ENCODE measurements at places on chromosomes 6 and 20.

GRCh38 chr6:78883651-78884050 lies 16.3 kb downstream of the IRAK1BP1 start:
- no peak for DNase-seq

- DNase-seq: no peak
Measured at GRCh38 chr6:20692023-20692422, 157.8 kb downstream of the CDKAL1 start.

DNA sequence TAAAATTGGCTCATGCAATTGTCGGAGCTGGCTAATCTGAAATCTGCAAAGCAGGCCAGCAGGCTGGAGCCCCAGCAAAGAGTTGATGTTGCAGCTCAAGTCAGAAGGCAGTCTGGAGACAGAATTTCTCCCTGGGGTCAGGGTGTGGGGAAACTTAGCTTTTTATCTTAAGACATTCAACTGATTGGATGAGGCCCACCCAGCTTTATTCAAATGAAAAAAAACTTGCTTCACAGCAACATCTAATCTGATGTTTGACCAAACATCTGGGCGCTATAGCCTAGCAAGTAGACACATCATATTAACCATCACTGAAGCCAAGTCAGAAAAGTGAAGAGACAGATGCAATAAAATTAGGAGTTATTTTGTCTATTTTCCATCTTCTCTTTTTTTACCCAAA lies 108.8 kb upstream of the CCDC28A start:
- DNase-seq: no peak

- no peak for DNase-seq
Measured at GRCh38 chr20:57868310-57868709, 158.5 kb upstream of the PMEPA1 start.

- DNase-seq: no peak
Measured at GRCh38 chr6:43435682-43436437, 8.5 kb downstream of the ABCC10 start.

GRCh38 chr20:32362901-32363364 lies 4.8 kb downstream of the ASXL1 start:
- no peak for DNase-seq

DNA sequence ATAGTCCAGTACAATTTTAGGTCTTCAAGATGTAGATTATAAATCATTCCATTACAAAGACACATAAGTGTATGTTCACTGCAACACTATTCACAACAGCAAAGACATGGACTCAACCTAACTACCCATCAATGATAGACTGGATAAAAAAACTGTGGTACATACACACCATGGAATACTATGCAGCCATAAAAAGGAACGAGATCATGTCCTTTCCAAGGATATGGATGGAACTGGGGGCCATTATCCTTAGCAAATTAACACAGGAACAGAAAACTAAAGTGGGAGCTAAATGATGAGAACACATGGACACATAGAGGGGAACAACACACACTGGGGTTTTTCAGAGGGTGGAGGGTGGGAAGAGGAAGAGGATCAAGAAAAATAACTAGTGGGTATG lies 6.3 kb downstream of the RTN4IP1 start:
- no peak for DNase-seq

DNA sequence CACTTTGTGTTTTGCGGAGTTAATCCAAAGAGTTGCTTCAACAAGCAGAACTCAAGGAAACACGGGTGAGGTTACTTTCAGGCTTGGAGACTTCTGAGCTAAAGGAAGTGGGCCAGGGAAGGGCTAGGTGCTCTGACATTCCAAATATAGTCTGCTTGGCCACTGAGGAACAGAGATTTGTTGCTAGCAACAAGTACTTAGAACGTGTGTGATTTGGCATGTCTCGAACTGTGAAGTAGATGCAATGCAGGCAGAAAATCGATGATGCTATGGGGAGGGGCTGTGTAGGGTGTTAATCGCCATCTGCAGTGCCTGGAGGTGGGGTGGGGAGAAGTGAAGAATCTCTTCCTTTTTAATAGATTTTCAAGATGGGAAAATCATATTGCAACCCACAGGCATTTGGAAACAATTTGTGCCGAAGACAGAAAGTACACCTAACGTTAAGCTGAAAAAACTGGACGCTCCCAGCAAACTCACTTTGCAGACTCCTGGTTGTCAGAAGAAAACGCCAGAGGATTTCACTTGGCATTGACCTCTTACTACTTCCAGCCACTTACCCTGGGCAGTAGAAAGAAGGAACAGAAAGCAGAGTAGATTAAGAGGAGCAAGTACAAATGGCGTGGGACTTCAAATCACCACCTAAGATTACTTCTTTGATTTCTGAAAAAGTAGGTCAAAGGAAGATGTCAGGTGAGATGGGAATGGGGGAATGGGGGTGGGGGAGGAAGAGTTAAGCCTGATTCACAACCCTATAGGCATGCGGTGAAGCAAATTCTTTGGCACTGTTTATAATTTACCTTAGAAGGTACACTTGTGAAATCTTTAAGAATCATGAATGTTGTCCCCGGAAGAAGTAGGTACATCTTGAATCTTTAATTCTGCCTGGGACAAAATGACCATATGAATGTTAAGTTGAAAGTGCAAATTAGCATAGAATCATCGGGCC lies 314.1 kb downstream of the CD83 start:
- no peak for DNase-seq

DNA sequence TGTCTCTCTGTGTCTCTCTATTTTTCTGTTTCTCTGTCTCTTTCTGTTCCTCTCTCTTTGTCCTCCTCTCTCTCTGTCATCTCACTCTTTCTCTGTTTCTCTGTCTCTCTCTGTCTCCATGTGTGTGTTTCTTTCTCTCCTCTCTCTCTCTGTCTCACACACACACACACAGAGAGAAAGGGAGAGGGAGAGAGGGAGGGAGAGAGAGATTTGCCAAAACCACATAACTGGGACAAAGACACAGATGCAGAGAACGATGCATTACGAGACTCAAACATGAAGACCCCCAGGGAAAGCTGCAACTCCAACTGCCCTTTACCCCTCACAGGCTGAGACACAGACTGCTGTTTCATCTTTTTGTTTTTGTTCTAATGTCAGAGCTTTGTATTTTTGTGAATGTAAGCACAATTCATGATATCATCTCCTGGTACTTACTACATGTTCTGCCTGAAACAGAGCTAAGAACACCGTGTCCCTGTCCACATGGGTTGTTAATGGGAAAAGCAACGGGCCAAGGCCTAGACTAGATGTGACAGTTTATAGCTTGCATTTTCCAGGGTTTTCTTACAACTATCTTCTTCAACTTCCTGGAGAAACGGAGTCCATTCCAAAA lies 177.1 kb upstream of the ARID1B start:
- DNase-seq: no peak

DNA sequence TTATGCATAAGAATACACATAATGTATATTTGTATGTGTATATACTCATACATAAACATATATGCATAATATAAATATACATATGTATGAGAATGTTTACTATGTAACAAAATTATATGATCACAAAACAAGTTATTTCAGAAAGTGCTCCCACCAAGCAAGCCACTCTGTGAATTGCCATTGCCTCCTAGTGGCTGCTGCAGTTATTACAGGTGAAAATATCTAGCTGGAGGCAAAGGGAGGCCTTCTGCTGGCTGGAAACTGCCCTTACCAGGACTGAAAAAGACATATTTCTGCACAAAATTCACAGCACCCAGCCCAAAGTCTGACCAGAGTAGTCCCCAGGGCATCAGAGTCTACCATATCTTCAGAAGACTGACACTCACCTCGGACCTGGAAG lies 14.4 kb upstream of the ADAM33 start:
- no peak for DNase-seq

GRCh38 chr20:49323622-49324238 lies 45.9 kb upstream of the ZNFX1 start:
- DNase-seq: peak; percentile 77

DNA sequence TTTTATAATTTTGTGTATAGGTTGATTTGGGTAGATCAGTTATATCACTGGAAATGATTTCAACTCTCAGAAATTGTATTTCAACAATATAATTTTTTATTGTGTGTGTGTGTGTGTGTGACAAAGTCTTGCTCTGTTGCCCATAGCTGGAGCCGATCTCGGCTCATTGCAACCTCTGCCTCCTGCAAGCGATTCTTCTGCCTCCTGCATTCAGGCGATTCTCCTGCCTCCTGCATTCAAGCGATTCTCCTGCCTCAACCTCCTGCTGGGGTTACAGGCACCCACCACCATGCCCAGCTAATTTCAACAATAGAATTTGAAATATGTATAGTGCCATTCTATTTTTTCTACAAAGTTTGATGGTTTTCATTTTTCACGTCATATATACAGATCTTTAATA lies 24.1 kb downstream of the AFDN start:
- no peak for DNase-seq

DNA sequence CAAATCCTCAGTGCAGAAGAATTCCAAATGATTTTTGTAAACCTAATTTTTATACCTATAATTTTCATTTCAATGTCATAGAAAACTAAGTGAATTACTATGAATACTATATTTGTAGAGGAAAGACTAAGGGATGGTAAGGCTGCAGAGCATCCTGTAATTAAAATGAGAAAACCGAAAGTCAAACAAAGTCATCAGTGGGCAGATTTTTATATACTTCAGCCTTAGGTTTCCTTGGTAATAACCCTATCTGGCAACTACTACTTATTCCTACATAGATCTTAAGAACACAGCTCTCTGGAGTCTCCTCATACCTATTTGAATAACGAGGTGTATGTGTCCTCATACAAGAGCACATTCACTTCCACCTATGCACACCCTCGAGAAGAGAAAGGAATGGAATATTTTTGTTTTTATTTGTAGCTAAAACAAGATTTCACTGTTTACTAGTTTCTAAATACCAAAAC lies 117.9 kb upstream of the SGK1 start:
- no peak for DNase-seq

DNA sequence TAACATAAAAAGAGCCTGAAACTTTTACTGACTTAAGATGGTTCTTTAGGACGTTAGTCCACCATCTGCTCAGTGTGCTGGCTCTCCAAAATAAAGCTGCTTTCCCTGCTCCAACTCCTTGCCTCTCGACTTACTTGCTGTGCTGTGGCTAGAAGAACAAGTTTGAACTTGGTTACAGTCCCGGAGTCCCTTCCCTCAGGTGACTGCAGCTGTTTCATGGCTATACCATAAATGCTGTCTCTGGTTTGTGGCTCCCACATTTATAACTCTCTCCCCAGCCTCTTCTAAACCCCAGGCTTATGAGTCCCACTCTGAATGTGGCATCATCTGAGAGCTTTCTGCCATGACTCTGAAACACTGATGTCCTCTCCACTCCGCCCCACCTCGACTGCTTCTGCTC lies 306.4 kb upstream of the PRND start:
- DNase-seq: no peak

- DNase-seq: peak; percentile 31
Measured at GRCh38 chr20:12594410-12595088, 414.2 kb upstream of the SPTLC3 start.

DNA sequence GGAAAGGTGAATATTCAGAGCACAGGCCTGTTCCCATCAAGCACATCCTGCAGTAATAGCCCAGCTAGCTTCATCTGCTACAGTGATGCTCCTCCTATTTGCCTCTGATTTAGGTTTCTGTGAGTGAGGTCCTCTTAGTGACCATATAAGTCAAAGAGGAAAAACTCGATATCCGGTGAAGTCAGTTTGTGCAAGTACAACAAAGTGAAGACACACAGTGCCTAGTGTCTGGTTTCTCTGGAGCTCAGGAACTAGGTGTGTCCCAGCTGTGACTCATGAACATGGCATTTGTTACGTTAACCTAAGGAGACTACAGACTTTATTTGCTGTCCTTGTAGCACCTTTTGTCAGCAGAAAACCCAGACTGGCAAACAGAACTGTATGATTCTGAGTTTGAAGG lies 33.9 kb downstream of the EDN1 start:
- peak; percentile 78 for DNase-seq

DNA sequence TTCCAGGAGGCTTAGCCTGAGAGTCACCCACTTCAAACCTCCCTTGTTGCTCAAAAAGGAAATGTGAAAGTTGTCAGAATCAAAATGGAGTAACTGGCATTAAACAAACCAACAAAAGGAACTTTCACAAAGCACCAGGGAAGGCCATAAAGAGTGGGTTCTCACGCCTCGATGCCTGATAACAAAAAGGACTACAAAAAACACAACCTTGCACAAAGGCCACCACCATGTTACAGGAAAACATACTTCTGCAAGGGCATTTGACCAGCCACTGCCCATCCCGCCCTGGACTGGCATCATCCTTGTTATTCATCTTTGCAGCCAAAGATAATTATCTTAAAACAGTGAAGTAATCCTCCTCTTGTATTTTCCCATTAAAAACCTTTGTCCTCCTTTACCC lies 34.8 kb downstream of the RNASET2 start:
- DNase-seq: no peak

- DNase-seq: no peak
Measured at GRCh38 chr6:23728707-23729106, 397.3 kb upstream of the NRSN1 start.

DNA sequence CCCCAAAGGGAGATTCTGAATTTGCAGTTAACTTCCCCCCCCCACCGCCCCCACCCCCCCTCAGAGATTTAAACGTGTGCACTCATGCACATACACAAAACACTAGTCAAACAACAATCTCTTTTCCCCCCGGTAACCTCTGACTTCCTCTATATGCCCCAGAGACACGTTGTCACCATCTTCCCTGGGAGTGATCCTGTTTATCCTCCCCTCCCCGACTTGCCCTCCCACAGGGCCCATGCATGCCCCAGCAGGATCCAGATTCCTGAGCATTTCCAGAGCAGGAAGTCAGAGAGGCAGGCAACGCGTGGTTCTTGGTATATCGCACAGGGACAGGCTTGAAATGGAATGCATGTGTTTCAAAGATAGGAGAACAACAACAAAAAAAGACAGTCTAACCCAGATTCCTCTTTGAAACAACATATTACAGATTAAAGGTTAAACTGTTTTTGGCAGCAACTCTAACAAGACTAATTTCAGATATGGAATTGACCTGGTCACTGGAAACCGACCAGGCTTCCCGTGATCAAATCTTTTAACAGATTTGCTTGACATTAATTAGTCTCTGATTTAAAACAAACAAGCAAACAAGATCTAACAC lies 1.3 kb downstream of the BLCAP start:
- DNase-seq: peak; percentile 93

DNA sequence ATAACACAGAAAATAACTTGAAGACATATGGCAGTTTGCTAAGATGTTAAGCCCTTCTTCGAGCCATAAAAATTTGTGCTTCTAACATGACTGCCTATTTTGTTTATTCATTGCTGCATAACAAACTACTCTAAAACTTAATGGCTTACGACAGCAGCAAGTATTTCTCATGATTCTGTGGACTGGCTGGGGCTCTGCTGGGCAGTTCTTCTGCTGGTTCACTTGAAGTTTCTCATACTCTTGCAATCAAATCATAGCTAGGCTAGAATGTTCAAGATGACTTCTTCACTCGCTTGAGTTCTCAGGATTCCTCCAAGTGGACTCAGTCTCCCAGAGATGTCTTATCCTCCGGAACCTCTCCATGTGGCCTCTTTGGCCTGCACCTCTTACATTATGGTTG lies 33.4 kb downstream of the CENPW start:
- no peak for DNase-seq

- peak; percentile 68 for DNase-seq
Measured at GRCh38 chr20:36792422-36792821, 18.9 kb upstream of the DSN1 start.

- peak; percentile 8 for DNase-seq
Measured at GRCh38 chr6:133889557-133890403, 867 bp downstream of the TCF21 start.
